ENCODE measurements at places on chromosomes 13 and 19.
A peak's percentile ranks its signal among the peaks of the same experiment; 100 is the strongest.

DNA sequence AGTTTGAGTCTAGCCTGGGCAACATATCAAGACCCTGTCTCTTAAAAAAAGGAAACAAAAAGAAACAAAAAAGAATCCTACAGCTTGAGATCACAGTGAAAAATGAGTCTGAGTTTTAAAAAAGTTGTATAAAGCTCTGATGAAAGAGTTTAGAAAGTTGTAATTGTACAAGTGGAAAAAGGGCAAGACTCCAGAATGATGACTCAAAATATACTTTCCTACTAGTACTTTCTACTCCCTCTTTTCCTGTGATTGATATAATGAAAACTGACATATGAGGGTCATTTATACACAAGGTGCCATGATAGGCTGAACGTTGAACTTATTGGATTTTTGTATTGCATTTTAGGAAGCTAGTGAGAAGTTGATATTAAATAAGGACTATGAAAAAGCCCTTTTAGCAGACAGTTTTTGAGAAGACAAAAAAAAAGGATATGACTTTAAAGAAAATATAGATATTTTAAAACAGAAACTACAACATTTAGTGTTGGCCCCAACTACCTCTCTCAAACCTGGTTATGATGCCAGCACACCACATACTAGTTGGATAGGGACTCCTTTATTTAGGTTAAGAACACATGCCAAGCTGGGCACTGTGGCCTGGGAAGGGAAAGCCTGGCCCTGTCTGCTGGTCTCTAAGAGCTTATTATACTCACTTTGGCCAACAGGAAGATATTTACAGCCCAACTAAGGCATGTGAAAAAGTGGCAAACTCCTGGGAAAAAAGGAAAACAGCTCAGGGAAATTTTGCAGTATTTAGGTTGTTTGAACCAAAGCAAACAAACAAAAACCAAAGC is 116.6 kb downstream of the KL start:
- DNase-seq = no peak

- DNase-seq = no peak
Observed at GRCh38 chr19:56639217-56639616, 3.7 kb upstream of the SMIM17 start.

GRCh38 chr19:33219261-33219815 is 6.3 kb downstream of the SLC7A10 start:
- no peak for DNase-seq

- DNase-seq = no peak
Observed at GRCh38 chr13:57443494-57443893, 188.1 kb upstream of the PCDH17 start.

- no peak for DNase-seq
Observed at GRCh38 chr13:83515268-83516015, 366.8 kb downstream of the SLITRK1 start.

- DNase-seq = no peak
Observed at GRCh38 chr13:36310417-36311108, 12.9 kb upstream of the CCDC169 start.

DNA sequence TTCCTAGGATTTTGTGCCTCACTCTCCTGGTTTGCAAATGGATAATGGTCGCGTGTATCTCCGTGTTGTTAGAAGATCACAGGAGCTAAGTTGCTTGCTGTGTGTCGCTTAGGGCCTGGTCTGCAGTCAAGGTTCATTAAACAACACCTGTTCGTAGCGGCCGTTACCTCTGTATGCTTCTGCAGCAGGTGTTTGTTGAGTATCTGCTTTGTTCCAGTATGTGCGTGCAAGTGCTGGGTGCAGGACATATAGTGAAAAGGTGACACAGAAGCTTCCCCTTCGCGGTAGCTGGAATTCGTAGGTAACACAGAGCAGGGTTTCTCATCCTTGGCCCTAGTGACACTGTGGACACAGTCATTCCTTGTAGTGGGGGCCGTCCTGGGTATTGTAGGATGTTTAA is 5.4 kb downstream of the MED25 start:
- DNase-seq = no peak

- DNase-seq = no peak
Observed at GRCh38 chr13:42559057-42559456, 14.9 kb upstream of the TNFSF11 start.

DNA sequence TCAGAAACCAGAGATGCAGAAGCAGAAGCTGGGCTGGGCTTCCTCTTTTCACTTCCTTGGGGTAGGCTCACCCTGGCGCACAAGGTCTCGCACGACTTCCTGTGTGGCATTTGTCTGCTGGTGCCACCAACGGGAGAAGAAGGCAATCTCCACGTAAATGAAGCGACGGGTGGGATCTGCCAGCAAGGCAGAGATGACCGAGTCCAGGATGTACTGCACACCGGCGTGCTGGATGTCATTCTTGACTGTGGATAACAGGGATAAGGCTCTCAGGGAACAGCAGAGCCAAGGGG is 1.3 kb downstream of the MAN2B1 start:
- DNase-seq = no peak

GRCh38 chr13:111909971-111910671 is 156.8 kb upstream of the SOX1 start:
- DNase-seq = no peak

GRCh38 chr13:110653271-110653670 is 37.9 kb downstream of the NAXD start:
- no peak for DNase-seq

DNA sequence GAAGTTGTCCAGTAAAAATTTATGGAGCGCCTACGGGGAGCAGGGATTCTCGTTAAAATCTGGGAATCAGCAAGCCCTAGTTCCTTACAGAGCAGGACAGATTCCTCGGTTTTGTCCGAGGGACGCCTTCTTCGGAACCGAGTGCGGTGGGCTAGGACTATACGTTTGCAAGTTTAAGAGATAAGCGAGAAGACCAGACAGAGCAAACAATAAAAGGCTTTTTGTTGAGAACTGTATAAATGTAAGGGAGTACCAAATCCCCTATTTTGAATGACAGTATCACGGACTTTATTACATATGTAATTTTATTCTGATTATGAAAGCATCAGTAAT is 971 bp upstream of the ANKRD10 start:
- DNase-seq = no peak

DNA sequence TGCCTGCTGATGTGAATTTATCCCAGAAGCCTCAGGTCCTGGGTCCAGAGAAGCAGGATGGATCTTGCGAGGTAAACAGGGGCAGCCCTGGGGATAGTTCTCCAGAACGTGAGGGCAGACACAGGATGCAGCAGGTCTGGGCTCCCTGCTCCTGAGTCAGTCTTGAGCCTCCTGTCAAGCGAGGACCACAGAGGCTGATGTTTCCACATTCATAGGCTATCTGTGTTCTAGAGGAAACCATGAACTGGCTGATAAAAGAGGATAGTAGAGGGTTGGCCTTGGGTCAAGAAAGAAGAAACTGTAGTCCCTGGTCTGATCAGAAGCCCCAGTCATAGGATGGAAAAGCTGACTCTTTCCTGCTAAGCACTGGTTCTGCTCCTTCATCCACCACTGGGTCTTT is 2.2 kb downstream of the ZNF175 start:
- no peak for DNase-seq

DNA sequence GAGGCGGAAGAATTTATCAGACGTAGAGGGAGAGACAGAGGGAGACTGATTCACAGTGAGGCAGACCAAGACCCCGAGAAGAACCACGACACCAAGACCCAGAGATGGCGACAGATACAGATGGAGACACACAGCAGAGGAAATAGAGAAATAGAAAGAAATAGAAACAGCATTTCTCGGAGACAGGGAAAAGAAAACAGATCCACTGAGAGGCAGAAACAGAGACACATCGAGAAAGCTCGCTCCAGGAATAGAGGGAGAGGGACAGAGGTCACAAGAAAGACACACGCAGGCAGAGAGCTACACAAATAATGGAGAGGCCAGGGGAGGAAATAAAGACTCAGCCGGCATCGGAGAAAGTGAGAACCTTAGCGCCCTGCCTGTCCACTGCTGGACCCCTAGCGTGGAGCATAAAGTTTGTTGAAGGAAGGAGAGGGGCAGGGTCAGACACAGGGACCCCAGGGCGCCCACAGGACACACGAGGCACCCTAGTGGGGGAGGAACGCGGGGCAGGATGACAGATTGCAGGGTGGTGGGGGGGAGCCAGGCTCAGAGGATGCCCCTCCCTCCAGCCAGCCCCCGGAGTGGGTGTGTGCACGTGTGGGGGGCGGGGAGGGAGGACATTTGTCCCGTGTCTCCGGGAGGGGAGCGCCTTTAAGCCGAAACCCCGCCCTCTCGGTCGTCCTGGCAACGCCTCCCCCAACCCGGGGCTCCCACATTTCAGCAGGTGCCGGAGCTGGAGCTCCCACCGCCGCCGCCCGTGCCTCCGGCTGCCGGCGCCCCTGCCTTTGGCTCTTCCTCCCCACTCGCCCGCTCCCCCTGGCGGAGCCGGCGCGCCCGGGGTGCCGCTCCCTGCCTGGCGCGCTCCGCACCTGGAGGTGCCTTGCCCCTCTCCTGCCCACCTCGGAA is at the start of gene PRKCG:
TSS of gene PRKCG (plus strand) at position 716 of the 909 bp plus-strand sequence. CDS start 298 bp downstream, outside the sequence.
- DNase-seq = peak; percentile 46

GRCh38 chr13:76886005-76886291 is 257 bp downstream of the KCTD12 start:
- no peak for DNase-seq

- DNase-seq = no peak
Observed at GRCh38 chr13:91523116-91523515, 124.7 kb downstream of the GPC5 start.
